ENCODE measurements at places on chromosomes 3 and 15. TPM values are rescaled to one million over a fixed set of nuclear protein-coding genes. Genes with fewer than 3 reads are reported as not detected.

DNA sequence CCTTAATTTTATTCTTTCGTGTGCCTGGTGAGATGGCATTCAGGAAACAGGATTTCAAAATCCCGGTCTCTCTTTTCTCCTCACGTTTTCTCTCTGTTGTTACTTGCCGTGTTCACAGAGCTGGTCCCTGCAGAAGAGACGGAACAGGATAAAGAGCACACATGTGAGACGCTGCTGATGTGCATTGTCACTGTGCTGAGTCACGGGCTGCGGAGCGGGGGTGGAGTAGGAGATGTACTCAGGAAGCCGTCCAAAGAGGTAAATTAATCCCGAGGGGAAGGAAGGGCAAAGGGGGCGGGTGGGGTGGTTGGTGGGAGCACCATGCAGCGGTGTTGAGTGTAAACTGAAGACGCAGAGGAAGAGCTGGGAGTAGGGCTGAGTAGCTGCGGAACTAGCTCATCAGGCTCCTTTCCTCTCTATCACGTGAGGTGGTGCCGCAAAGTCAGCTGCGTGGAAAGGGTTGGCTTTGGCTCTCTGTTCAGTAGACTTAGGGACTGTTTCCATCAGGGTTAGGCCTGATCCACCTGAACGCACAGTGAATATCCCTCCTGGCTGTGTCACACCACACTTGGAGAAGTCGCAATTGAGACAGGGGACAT is 164.8 kb upstream of the BHLHE40 start:
- DNase-seq, result peak; percentile 53

GRCh38 chr15:88794001-88794400 is 9.2 kb upstream of the ACAN start:
- DNase-seq, result no peak

DNA sequence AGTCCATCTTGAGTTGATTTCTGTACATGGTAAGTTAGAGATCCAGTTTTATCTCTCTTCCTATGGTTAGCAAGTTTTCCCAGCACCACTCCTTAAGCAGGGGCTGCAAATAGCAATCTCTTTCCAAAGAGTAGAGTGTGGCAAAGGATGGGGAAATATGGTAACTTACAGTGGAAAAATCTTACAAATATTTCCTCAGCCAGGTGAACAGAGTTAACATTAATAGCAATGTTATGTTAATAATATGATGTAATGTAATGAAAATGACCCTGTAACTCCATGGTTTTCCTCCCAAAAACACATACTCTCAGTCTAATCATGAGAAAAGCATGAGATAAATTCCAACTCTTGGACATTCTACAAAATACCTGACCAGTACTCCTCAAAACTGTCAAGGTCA is 30.4 kb downstream of the FSIP1 start:
- DNase-seq, result no peak

GNB5 gene
- 10.5 TPM for total RNA-seq

- DNase-seq, result no peak
Measured at GRCh38 chr3:42736531-42736930, 33.9 kb upstream of the HHATL start.

Data from left ventricle myocardium inferior (tissue), 1 donor.